ENCODE measurements at places on chromosomes 2 and 18.
A peak's percentile ranks its signal among the peaks of the same experiment; 100 is the strongest.

DNA sequence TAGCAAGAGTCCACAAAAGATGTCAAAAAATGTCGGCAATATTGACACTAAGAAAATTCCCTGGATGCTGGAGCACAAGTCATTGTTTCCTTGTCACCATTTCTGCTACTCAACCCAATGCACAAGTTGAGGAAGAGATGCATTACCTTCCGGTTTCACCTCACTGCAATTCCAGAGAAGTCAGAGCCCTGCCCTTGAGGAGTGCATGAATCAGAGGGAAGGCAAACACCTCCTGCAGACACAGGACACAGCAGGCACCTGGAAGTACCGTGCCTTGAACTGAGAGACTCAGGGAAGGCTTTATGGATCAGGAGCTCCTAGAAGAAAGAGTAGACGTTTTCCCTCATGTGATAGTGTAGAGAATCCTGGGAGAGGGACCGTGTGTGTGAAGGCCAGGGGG is 62.7 kb upstream of the ARL4C start:
- no peak for DNase-seq

DNA sequence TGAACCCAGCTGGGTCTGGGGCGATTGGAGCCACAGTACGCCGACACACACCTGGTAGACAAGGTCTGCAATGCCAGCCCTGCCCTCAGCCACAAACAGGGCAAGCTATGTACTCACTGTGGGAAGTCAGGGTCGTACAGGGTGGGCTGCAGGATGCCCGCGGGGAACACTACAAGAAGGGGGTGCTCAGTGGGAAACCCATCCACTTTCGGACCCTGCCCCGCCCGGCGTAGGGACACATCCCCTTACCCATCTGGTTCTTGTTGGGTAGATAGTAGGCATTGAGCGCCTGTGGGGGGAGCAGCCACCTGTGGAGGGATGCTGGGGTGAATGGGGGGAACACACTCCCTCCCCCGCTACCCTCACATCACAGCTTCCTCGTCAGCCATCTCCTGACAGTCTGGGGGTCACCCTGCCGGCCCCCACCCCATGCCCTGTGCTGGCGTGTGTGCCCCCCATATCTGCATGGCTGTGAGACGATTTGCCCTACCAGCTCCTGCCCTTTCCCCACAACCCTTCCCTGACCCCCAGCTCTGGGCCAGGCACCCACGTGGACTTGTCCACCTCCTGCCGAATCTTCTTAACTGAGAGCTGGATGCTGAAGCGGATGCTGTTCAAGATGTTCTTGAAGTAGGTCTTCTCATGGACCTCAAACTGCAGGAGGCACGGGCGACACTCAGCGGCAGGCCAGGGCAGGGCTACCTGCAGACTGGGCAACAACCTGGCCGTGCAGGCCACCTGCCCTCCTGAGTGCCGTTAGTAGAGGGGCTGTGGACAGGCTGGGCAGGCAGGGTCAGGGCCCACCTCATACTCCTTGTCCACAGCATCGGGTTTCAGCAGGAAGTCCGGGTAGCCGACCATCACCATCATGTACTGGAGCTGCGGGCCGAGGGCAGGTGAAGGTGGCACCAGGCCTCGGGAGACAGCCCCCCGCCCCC is 5.1 kb downstream of the ECEL1 start:
- DNase-seq, result no peak

- no peak for DNase-seq
Observed at GRCh38 chr2:16385341-16385740, 280.3 kb downstream of the CYRIA start.

- DNase-seq, result no peak
Observed at GRCh38 chr2:118906186-118906585, 35.8 kb upstream of the MARCO start.

DNA sequence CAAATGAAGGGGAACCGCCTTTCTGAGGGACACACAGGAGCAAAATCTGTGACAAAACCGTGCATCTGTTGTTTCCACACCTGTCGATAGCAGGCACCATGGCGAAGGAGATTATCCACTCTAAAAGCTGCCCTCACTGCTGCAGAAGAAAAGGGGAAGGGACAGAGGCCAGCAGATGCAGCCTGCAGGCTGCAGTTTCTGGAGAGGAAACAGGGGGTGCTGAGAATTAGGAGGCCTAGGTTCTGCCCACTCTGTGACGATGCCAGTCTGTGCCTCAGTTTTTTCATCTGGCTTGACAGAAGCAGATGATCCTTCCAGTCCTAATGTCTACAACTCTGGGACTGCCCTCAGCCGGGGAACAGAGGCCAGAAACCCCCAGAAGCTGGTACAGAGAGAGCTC is 17.7 kb downstream of the PAX8 start:
- no peak for DNase-seq

DNA sequence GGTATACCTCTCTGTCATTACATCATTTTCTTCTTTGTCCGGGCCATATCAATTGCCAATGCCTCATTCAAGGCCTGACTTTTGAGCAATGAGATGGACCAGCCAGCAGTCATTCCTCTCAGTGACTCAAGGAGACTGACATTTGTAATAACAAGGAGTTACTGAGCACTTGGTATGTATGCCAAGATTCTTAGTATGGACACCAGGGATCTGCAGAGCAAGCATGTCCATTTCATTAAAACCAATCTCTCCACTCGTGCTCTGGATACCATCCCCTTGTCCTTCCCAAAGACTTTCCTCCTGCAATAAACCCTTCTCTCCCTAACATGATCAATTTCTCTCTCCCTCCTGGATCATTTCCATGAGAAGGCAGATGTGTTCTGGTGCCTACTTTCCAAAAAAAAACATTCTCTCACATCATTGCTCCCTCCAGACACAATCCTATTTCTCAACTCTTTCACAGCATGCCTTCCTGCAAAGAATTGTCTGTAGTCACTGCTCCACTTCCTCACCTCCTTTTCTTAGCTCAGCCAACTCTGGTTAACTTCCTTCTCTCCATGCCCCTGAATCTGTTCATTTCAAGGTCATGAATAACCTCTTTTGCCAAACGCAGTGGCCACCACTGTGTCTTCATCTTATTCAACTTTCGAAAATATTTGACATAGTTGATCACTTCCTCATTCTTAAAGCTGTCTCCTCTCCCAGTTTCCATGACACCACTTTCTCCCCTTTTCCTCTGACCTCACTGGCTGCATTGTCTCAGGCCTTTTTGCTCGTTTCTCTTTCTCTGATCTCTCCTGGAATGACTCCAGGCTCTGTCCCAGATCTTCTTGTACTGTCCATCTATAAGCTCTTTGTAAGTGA is 102.8 kb upstream of the CYP1B1 start:
- peak; percentile 51 for DNase-seq

Data from GF-D8 (cell line).